ENCODE measurements at places on chromosomes 3 and 15.

- DNase-seq = no peak
These were observed 89.1 kb downstream of the XXYLT1 start for GRCh38 chr3:195181741-195182469.

DNA sequence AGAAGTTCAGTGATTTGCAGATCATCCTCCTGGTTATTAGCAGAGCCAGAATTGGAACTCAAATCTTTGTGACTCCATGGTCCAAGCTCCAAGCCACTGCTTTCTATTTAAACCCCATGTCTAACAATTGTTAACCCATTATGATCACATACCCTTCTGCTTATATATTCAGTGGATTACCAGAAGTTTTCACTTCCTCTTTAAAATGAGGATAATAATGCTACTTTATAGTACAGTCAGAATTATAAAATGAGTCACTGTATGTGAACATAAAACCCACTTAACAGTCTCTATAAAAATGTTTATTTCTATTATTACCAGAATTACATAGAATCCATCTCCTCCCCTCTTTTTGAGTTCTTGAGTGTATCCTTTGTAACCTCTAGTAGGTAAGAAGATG, 550.7 kb upstream of the DPPA4 start:
- DNase-seq = no peak

DNA sequence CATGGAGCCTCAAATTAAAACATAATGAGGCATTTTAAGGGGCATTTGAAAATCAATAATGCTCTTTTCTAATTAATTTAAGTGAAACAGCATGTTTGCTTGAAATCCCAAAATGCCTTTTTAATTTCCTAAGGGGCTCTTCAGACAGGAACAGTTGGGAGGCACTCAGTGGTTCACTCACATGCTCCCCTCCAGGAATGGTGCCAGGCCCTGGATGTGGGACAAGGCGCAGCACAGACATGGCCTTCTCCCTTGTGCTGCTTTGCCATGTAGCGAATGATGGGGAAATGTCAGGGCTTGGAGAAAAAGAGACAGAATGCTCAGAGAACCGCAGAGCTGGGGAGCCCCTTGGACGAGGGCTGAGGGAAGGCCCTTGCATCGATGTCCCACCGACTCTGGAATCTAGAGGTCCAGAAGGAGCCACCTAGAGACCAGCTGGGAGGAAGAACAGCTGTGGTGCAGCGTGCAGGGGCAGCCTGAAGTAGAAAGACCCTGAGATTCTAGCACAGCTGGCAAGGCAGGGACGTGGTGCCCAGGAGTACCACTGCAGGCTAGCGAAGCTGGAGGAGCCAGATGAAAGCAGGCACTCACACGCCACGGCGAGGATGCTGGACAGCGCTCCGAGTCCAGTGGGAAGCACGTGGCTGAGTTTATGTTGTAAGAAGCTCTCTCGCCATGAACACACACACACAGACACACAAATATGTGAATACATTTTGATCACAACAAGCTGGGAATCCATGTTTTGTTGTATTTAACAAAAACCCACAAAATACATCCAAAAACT, 27.0 kb downstream of the NSMCE3 start:
- no peak for DNase-seq

DNA sequence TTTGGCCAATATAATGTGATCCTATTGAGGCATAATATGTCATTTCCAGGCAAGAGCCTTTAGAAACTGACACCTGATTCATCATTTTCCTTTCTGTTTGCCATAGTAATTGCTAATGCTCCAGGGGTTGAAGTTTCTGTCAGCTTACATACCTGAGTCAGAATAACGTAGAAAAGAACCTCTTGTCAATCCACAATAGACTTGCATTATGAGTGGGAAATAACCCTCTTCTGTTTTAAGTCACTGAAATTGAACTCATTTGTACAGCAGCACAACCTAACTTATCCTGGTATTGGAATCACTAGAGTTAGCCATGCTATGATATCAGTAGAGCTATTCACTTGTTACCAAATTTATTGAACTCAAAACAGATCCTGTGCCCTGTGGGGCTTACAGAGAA, 101.7 kb upstream of the TP63 start:
- DNase-seq = no peak

DNA sequence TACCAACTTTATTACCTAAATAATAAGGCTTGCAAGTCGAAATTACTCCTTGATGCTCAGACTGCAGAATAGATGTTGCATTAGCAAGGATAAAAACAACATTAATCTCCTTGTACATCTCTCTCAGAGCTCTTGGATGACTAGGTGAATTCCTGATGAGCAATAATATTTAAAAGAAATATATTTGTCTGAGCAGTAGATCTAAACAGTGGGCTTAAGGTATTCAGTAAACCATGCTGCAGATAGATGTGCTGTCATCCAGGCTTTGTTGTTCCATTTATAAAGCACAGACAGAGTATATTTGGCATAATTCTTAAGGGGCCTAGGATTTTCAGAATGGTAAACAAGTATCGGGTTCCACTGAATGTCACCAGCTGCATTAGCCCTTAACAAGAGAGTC, 257.1 kb downstream of the TUSC7 start:
- no peak for DNase-seq

DNA sequence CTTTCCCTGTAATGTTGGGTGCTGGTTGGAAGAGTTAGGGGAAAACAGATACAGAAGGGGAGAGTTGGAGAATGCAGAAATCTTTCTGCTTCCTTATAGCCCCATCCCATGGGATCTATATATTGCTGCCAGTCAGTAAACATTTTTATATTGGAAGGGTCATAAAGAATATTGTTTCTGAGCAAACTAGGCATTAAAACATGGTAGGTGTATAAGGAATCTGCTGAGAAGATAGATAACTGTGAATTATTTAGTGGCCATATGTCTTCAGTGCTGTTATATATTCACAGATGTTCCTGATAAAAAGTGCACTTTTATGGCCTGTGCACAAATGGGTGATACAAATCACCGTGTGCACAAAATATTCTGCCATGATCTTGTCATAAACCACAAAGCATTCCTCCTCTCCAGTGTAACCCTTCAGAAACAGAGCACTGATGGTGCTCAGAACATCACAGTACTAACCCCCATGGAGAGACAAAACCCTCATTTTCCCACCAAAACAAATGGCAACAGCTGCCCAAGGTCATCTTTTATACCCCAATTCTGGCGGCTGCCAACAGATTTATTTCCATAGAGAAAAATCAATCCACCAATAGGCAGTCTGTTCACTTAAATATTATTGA, 269.3 kb downstream of the SLC9A9 start:
- DNase-seq = no peak

DNA sequence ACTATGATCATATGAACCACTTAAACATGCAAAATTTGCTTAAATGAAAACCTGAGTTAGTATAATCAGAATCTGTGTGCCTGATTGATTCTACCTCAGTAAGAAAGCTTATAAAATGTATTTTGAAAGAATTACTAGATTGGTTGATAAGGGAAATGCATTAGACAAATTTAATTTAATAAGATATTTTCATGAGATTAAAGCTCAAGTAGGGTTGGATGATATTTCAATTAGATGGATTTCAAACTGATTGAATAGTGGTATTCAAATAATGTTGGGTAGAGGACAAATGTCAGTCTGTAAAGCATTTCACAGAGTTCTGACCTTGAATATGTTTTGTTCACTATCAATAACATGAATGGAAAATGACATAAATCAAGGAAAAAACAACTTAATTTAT, 780.4 kb upstream of the ALCAM start:
- no peak for DNase-seq

DNA sequence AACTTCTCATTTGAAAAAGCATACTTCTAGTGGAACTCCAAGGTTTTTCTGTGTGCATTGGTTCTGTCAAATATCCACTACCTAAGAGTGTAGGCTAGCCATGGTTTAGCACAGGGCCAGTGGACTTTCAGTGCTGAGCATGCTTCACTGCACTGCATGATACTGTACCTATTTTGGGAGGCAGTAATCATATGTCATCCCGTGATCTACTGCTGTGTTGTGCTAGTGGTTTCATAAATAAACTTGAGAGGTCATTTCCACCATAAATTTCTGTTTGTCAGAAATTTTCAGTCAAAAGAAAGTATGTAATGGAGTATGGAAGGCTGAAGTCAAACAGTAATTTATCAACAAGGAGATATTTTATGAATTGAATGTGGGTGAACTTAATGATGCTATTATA, 203.6 kb downstream of the ROBO1 start:
- DNase-seq = no peak

- DNase-seq = no peak
These were observed 140.7 kb upstream of the MEF2A start for GRCh38 chr15:99424978-99425656.

DNA sequence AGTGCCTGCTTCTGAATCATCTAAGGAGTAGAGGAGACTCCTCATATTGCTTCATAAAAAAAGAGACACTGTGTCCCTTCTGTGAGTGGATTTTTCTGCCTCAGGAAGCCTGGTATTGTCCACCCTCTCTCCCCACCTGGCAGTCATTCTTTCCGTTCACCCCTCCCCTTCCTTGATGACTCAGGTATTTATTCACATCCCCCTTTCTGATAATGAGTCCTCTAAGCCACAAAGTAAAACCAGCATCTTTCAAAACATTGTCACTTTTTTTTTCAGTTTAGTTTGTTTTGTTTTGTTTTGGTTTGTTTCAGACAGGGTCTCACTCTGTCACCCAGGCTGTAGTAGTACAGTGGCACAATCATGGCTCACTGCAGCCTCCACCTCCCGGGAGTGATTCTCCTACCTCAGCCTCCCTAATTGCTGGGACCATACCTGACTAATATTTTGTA, 65.2 kb upstream of the UBE2E1 start:
- DNase-seq = no peak

- DNase-seq = no peak
These were observed 59.8 kb upstream of the BOC start for GRCh38 chr3:113151461-113152031.

DNA sequence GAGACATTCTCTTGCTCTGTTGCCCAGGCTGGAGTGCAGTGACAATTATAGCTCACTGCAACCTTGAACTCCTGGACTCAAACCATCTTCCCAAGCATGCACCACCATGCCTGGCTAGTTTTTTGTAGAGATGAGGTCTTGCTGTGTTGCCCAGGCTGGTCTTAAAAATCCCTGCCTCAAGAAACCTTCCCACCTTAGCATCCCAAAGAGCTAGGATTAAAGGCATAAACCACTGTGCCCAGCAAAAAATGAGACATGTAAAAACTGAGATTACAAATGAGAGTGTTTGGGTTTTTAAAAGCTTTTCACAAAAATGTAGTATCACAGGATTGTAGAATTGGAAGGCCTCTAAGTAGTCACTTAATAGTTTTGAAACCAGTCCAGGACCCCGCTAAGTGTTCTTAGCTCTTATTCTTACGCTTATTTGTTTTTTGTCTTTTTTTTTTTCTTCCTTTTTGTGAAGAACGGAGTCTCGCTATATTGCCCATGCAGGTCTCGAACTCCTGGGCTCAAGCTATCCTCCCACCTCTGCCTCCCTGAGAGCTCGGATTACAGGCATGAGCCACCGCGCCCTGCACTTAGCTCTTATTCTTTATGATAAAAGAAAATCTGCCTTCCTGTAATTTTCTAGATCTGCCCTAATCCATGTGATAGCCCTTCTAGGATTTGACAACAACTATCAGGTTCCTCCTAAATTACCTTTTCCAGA, 31.5 kb downstream of the KLHL18 start:
- no peak for DNase-seq

GRCh38 chr15:82303956-82304777, 41.5 kb downstream of the SAXO2 start:
- no peak for DNase-seq

DNA sequence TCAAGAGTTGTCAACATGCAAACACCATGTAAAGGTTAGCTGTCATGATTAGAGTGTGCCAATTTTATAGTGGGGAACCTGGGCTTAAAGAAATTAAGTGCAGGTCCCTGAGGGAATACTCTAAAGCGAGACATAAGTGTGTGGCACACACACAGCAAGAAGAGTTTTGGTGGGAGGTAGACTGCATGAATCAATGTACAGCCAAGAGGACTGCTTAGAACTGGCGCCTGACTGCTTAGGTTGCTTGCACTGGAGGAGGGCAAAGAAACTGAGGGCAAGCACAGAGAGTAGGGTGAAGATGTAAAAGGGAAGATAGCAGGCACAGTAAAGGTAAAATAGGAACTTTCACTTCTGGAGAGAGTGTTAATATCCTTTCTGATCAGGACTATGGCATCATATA, 184.9 kb downstream of the SOX2 start:
- no peak for DNase-seq

DNA sequence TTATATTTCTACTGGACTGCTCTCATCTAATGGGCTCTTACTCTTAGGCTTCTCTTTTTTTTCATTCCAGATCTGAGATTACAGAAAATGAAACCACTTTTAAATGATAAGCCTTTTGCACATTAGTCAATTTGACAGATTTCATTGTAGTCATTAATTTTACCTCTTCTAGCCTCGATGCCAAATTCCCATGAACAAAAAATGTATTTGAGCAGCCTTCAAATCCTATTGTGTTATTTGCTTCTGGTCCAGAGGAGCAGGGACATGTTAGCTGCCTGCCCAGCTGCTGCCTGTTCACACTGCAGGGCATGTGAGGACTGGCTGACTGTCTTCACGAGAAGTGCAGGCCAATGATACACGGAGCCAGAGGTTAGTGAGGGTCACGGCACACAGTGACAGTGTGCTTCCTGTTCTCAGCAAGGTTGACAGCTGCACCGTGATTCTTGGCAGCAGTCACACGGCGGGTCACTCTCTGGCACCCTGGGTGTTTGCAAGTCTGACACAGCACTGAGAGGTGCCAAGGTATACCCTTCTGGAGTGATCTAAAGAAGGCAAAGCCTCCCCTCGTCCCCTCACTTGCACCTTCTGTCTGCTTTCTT, 40.8 kb downstream of the KAT2B start:
- no peak for DNase-seq

GRCh38 chr15:55320238-55320550, 1.2 kb downstream of the PIGB start:
- DNase-seq = no peak

GRCh38 chr15:58608129-58608590, 141.3 kb downstream of the ADAM10 start:
- no peak for DNase-seq

GRCh38 chr3:134369861-134370596, 4.2 kb downstream of the AMOTL2 start:
- no peak for DNase-seq

DNA sequence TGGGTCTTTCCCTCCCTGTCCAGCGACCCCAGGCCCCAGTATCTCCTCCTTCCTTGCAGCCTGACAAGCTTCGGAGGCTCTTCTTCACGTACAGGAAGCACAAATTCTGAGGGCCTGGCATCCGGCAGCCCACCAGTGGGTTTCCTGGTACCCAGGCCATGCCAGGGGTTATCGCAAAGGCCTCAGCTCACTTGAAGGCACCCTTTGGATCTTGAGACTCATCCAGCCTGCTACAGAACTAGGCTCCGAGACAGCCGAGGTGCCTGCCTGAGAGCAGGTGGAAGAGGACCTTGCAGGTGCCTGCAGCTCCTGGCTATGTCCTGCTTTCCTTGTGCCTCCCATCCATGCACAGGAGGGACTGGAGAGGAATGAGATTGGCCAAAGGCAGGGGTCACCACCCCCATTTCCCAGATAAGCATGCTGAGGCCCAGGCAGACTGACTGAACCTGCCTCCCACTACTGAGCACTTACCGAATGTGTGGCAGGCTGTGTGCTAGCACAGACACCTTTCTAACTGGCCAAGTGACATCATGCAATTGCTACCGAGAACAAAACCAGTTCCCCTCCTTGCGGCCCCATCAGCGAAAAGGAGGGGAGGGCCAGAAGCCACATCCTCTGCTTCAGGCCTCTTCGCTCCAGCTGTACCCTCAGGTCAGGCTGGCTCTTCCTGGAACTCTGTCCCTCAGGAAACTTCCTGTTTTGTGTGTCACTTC, 11.2 kb downstream of the SH2D7 start:
- DNase-seq = no peak

GRCh38 chr3:79418855-79419621, 348.8 kb downstream of the ROBO1 start:
- DNase-seq = no peak

All from NCI-H1930 (cell line).